ENCODE measurements at places on chromosomes 1 and 21.

DNA sequence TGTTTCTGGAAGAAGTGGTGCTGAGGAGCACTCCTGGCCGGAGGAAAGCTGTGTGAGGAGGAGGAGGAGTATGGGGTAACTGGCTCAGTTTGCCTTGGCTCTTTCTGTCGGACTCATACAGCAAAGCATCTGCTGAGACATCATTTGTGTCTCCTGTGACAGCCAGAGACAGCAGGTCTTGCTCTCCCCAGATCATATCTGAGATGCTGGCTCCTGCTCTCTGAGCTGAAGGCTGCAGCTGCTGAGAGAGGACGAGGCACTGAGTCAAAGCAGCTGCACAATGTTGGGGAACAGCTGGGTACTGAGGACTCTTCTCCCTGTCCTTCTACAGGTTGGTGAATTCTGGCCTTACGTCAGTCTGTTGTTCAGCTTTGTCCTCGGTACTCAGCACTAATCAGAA is 14.3 kb downstream of the OR2B11 start:
- DNase-seq: no peak

DNA sequence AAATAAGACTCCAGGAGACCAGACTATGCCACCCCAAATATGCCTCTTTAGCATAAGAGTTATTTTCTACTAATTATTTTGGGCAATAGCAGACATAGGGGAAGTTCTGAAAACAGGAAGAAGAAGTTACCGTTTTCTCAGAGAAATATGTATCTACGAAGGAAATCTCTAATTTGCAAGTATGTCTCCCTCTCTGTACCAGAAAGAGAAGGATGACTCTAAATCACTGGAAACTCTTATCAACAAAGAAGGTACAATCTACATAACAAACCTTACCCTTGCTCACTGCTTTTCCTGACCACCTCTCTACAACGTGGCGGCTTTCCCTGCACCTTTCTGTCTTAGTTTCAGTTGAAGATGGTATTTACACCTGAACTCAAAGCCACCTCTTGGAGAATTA is 49.0 kb downstream of the OMA1 start:
- no peak for DNase-seq

DNA sequence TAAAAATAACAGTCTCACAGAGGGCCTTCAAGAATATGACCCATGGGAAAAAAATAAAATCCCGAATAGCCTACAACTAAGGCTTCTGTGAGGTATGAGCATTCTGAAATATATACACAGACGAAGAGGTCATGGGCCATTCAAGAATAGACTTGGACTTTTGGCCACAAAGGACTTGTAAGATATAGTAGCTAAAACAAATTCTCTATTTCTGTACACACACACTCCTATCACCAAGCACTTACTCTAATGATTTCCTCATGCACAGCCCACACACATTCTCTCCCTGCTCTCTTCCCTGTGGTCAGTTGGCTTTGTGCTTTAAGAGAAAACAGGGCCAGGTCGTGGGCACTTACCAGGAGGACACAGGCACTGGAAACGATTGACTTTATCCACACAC is 69.7 kb upstream of the ADAM30 start:
- DNase-seq: no peak

DNA sequence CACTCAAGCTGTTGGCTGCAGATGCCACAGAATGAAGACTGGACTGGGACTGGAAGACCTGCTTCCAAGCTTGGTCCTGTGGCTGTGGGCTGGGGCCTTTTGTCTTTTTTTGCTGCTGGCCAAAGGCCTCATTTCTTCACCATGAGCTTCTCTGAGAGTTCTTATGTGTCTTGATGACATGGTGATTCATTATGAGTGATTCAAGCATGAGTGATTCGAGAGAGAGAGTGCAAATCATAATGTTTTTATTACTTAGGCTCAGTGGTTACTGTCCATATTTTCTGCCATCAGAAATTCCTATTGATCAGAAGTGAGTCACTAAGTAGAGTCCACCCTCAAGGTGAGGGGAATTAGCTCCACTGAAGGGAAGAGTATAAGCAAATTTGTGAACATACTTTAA is 94.0 kb downstream of the PCP4 start:
- no peak for DNase-seq

GRCh38 chr1:103274886-103275285 is 166.6 kb upstream of the COL11A1 start:
- no peak for DNase-seq

GRCh38 chr1:183419399-183419798 is 1.2 kb upstream of the NMNAT2 start:
- no peak for DNase-seq

GRCh38 chr1:240111558-240111957 is 19.9 kb downstream of the FMN2 start:
- DNase-seq: no peak

Data from stimulated activated CD4-positive, alpha-beta T cell treated with anti-CD3 and anti-CD28 coated beads, TNF-alpha, amount 100 ng/mL, for 1 hour (primary cell).